Endodermal cell (in vitro differentiated cells): ENCODE measurements at places on chromosomes 1 and 21. TPM values are rescaled to one million over a fixed set of nuclear protein-coding genes. Genes with fewer than 3 reads are reported as not detected.

DNA sequence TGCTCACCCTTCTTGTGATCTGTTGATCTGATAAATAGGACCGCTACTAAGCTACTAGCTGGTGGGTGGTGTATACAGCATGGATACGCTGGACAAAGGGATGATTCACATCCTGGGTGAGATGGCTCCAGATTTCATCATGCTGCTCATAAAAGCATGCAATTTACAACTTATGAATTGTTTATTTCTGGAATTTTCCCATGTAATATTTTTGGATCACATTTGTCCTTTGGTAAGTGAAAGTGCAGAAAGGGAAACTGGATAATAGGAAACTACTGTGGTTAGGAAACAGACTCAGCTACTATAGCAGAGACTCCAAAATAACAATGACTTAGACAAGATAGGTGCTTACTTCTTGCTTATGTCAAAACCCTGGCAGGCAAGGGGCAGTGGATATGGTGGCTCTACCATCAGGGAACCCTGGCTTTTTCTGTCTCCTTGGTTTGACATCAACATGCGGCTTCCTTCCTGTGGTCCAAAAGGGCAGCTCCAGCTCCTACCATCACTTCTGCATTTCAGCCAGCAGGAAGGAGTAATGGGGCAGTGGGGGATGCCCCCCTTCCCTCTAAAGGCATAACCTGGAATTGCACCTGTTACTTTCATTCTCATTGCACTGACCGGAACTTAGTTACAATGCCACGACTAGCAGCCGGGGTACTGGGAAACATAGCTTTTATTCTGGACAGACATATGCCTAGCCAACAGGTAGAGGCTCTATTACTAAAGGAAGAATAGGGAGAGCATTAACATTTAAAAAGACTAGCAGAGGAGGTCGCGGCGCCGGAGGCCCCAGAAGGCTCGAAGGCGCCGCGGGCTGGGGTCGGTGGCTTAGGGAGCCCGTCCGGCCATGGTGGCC lies 13.8 kb upstream of the AK2 start:
- no peaks in the 10 kb centered on the region for H3K4me1 ChIP-seq
- H3K27ac ChIP-seq = no peak overlapping the region
- no peaks in the 10 kb centered on the region for H3K27me3 ChIP-seq
- H3K4me3 ChIP-seq = no peak overlapping the region

DNA sequence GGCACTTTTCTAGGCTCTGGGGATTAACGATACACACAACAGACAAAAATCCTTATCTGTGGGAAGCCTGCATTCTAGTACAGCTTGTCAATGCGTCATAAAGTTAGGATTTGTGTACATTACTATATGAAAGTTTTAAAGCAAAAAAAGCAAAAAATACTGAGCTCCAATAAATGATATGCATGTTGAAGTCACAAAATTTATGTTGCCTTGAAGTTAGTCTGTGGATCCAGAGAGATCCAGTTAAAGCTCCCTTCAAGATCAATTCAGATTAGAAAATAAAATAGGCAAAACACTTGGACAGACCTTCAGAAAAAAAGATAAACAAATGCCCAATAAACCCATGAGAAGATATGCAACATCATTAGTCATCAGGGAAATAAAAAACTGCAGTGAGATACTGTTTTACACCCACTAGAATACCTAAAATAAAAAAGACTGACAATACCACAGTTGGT lies 33.1 kb upstream of the KCNQ4 start:
- peak overlapping the region; percentile 42 for H3K4me3 ChIP-seq
- H3K27ac ChIP-seq = no peak overlapping the region
- peaks cover 82% of the 10 kb centered on the region for H3K36me3 ChIP-seq
- H3K4me1 ChIP-seq = peaks cover 9% of the 10 kb centered on the region

DNA sequence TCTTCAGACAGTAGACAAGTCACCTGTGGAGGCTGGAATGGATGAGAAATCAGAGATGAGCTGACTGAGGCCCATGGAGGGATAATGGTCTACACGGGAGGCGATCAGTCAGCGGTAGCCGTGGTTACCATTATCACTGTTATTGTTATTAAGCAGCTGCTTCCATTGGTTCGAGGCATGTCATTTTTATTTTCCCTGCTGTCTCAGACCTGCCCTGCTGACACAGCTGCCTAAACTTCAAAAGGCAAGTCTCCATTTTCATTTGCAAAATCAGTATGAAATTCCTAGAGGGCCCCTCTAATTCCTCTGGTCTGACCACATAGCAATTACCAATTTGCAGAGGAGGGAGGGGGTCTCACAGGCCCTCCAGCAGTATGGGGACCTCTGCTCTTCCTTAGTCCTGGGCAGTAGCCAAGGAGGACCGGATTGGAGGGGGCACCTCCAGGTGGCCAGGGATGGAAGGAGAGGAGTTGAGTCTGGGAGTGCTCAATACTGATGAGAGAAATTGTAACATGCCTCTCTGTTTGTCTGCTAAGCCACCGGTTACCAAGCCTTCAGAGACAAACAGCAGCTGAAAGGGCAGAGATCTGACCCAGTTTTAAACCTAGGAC lies 184.2 kb downstream of the TRABD2B start:
- no peak for DNase-seq
- H3K36me3 ChIP-seq = peaks cover 21% of the 10 kb centered on the region
- H3K27ac ChIP-seq = no peak overlapping the region
- no peaks in the 10 kb centered on the region for H3K4me1 ChIP-seq

PKLR gene
- total RNA-seq = 0.19 to 0.40 TPM (median 0.23 TPM) in 3 replicates

OBSCN gene
- 54.0 and 68.9 TPM in 2 replicates for total RNA-seq

DNA sequence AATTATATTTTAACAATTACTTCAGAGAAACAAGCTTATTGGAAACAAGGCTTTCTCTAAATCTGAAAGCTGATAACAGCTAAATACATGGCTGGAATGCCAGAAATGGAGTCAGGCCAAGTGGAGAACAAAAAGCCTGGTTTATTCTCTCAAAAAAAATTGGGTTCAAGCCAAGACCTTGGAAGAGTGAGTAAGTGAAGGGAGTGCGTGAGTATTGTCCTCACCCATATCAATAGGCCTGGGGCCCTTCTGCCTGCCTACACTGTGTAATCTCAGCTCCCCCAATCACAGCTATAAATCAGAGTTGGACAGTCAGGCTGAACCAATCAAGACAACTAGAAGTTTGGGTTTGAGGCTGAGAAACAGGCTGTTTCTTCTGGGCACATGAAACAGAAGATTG lies 7.4 kb downstream of the KYAT3 start:
- no peak for DNase-seq
- H3K4me1 ChIP-seq = peaks cover 3% of the 10 kb centered on the region
- no peaks in the 10 kb centered on the region for H3K27me3 ChIP-seq
- peaks cover 68% of the 10 kb centered on the region for H3K36me3 ChIP-seq
- no peak overlapping the region for H3K4me3 ChIP-seq

SYT2 gene
- 2.8 to 3.9 TPM (median 2.9 TPM) in 3 replicates for total RNA-seq

DNA sequence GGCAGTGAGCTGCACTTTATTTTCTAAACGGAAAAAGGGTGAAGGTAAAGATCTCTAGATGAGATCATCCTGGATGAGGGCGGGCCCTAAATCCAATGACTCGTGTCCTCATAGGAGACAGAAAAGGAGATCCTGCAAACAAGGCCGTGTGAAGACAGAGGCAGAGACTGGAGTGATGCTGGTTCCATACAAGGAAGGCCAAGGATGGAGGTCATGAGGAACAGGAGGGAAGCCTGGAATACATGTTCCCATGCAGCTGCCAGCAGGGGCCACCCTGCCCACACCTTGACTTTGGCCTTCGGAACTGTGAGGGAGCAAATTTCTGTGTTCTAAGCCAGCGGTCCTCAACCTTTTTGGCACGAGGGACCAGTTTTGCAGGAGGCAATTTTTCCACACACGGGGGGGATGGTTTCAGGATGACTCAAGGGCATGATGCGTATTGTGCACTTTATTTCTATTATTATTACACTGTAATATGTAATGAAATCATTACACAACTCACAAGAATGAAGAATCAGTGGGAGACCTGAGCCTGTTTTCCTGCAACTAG lies 94.3 kb downstream of the PSMG1 start:
- no peak for DNase-seq
- H3K27me3 ChIP-seq = no peaks in the 10 kb centered on the region
- H3K36me3 ChIP-seq = no peaks in the 10 kb centered on the region
- H3K4me1 ChIP-seq = no peaks in the 10 kb centered on the region

ELF3 gene
- 13.2 to 55.2 TPM (median 16.8 TPM) in 3 replicates for total RNA-seq
